ENCODE measurements at places on chromosomes 13 and 19.
A peak's percentile ranks its signal among the peaks of the same experiment; 100 is the strongest.

DNA sequence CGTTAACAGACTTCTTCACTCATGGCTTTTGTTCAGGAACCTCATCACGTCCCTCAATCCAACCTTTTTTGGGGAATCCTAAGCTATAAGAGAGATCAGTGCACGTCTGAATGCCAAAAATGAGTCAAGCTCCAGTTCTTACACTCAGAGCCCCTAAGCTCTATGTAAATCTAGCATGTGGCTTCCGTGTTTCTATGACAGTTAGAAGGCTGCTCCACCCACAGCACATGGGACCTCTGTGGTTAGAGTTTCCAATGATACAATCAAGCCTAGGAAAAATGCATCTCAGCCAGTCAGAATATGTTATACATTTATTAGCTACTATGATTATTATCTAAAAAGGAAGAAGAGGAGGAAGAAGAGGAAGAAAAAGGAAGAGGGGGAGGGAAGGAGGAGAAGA is 135.9 kb downstream of the ENOX1 start:
- DNase-seq = no peak

GRCh38 chr13:43094901-43095300 is 71.5 kb downstream of the DNAJC15 start:
- no peak for DNase-seq

DNA sequence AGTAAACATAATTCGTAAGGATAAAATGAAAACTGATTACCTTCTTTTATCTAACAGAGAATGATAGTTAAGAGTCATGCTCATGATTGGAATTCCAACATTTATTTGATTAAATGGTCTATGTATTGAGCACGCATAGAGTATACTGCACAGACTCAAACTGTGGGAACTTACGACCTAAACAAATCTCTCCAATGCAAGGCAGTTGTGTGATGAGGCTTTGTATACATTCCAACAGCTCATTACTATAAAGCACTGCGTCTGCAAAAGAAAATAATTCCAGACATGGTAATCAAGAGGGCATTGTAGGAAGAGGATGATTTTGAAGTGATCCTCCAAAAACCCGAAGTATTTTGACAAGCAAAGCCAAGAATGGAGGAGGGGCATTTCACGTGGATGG is 169.5 kb downstream of the NUFIP1 start:
- no peak for DNase-seq

- no peak for DNase-seq
Observed at GRCh38 chr19:4533835-4534424, 1.1 kb downstream of the PLIN5 start.

DNA sequence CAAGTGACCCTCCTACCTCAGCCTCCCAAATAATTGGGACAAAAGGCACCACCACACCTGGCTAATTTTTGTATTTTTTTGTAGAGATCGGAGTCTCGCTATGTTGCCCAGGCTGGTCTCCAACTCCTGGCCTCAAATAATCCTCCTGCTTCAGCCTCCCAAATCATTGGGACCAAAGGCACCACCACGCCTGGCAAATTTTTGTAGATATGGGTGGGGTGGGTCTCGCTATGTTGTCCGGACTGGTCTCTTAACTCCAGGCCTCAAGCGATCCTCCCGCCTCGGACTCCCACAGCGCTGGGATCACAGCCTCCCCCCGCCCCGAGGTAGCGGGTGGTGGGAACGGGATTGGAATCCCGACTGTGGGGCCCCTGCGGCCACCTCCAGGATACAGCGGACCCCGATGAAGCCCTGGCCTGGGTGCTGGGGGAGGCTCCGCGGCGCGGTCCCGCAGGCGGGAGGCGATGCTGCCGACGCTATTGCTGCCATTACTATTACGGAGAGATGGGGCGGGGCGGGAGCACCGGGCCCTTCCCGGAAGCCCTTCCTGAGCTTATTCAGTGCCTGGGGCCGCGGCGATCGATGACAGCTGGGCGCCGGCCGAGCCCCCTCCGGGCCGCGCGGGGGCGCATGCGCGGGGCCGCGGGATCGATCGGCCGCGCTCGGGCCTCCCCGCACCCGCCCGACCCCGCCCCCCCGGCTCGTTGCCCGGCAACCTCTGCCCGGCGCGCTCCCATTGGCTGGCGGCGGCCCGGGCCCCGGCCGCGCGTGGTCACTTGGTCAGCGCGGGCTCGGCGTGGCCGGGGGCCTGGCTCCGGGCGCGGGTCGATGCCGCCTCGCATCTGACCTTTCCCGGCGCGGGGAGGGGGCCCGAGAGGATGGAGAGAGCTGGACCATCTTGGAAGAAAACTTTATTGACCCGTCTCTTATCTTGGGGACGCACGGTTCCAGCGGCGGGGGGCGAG is 27.9 kb upstream of the ONECUT3 start:
- DNase-seq = peak; percentile 92

DNA sequence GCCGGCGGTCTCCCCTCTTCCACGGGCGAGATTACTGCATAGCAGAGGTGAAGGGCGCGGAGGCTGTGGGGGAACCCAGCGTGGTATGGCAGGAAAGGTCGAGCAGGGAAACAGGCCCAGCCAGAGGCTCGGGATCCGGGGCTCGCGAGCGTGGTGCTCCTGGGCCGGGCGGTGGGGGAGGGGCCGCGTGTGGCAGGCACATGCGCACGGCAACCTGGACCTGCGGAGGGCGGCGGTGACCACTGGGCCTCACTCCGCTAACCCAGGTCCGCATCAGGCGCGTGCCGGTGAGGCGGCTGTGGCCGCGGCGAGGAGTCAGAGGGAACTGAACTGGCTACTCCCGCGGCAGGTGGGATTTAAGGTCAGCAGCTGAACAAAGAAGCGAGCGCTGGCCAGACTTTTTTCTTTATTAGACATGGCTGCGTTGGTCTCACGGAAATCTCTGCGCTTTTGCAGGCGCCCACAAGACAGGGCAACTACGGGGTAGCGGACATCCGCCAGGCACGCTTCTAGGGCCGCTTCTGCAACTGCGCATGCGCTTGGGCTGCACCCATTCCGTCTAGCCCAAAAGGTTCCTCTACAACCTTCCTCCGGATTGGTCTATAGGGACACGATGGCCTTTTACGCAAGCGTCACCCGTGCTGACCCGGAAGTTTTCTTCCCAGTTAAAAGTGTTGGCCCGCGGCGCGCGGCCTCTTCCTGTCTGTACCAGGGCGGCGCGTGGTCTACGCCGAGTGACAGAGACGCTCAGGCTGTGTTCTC is at the start of gene RPS5:
Gene RPS5 (plus strand): TSS at position 694 of the 762 bp plus-strand sequence. CDS start 869 bp downstream, outside the sequence.
- peak; percentile 99 for DNase-seq

DNA sequence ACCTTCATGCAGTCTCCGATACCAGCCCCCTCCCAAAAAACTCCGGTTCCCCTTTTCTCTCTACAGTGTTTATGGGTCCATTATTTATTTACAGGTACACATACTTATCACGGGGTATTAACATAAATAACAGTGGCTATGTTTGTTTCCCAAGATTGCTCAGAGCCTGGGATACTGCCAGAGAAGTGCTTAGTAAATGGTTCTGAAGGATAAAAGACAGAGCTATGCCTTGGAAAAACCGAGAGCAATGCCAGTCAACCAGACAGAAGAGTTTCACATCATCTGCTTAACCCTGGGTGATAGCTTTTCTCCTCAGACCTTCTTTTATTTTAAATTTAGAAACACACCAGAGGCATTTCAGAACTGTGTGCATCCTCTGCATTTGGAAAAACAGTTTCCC is 61.3 kb downstream of the NUFIP1 start:
- DNase-seq = no peak

DNA sequence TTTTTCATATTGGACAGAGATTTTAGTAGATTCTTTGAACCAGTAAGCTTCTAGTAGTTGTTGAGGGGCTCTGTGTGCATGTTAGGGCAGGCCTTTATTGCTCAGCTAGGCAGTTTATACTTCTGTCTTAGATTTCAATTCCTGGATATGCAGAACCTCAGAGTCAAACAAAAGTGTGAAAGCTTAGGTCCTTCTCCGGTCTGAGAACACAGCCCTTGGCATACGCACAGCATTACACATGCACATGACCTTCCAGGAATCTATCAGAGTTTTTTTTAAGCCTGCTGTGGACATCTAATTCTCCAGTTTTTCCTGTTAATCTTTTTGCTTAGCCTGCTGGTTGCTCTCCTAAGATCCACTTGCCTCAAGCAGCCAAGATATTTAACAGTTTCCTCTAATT is 77.9 kb upstream of the KL start:
- no peak for DNase-seq

- no peak for DNase-seq
Observed at GRCh38 chr19:38210458-38210987, 13.5 kb downstream of the DPF1 start.

- DNase-seq = no peak
Observed at GRCh38 chr13:67792151-67792676, 562.1 kb upstream of the PCDH9 start.
